Activated CD8-positive, alpha-beta memory T cell treated with anti-CD3 and anti-CD28 coated beads for 1 hour (primary cell): ENCODE measurements at places on chromosomes 1 and 21.

DNA sequence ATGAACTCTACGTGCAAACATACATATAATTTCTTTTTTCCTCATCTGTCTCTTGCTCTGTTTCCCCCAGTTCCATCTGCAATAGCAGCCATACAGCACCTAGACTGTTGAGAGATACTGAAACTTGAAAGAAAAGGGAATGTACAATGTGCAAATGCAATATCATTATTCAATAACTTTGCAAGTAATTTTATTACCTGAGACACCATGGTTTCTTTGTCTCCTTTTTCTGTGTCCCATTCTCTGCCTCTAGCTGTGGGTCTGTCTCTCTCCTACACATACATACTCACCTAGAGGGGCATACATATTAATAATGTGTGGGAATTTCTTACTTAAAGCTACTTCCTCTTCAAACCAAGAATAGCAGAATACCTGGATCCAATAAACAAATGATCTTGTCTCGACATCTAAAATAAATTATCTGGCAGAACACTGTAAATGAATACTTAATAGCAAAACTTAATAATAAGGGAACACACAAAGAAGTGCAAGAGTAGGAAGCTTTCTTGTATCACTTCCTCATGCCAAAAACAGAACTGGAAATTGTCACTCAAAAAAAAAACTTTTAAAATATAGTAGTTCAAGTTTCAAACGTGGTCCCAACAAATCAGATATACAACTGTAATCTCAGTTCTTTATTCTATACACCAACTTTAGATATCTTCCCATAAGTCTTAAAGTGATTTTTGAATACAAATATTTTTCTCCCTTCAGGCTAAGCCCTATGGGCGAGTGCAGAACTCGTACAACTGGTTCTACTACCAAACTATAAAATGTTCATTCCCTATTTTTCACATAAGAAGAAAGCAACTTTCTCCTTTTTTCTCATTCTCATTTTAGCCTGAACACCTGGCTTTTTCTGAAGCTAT lies 194.6 kb downstream of the NRIP1 start:
- no peak for DNase-seq

- DNase-seq = no peak
These were observed 8.8 kb downstream of the ATP5IF1 start for GRCh38 chr1:28244549-28245251.

GRCh38 chr1:25770541-25771220 lies 29.3 kb upstream of the SELENON start:
- DNase-seq = no peak

DNA sequence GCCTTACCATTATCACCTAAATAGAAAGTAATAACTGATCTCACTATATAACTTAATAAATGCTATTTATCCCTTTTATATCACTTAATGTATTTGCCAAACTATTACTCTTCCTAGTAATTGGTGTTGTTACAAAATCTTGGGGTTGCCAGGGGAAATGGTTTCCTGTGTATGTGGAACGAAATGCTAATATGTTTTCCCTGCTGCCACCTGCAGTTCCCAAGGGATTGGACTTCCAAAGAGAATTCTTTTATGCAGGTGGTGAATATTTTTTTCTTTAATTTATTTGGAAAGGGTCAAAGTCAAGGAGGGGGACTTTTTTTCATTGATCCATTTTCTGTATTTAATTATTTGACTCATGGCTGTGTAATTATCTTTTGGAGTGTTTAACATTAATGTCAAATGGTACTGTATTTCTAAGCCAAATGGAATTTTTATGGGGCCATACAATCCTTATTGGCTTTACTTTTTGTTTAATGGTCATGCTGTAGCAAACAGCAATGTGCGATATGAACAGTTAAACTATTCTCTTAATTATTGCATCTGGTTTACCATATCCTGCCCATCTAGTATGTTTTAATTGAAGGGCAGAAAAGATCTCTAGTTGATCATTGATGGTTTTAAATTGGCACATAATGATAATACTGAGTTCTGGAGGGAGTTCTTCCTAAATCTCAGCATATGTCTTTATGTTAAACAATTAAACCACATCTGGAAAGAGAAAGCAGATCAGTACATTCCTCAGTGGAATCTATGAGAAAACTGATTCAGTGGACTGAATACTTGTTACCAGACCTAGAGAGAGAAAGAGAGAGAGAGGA lies 486.3 kb downstream of the TTLL7 start:
- no peak for DNase-seq

- DNase-seq = no peak
These were observed 71.4 kb downstream of the CD247 start for GRCh38 chr1:167446966-167447365.

- DNase-seq = no peak
These were observed 1.7 kb upstream of the RIPK4 start for GRCh38 chr21:41768437-41769042.

- no peak for DNase-seq
These were observed 86.1 kb upstream of the SLC2A1 start for GRCh38 chr1:43044572-43045361.

- peak; percentile 22 for DNase-seq
These were observed 1.7 kb upstream of the TNFRSF9 start for GRCh38 chr1:7942214-7942921.

GRCh38 chr1:179251675-179252074 lies 22.2 kb upstream of the ABL2 start:
- DNase-seq = no peak

DNA sequence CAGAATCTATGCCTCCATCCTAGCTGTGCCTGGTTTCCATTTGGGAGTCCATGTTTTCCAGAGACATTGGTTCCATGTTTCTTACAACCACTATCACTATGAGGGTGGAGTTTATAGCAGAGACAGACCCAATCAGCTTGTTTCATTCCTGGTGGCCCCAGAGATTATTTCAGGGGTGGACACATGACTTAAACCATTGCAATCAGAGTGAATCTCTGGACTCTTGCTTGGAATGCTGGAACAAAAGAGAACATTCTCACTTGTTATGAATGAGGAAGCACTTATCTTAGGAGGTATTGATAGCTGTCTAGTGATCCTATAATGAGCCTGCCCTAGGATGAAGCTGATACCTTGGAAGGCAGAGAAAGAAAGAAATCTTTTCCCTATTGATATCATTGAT lies 250.3 kb downstream of the ATG4C start:
- DNase-seq = no peak

DNA sequence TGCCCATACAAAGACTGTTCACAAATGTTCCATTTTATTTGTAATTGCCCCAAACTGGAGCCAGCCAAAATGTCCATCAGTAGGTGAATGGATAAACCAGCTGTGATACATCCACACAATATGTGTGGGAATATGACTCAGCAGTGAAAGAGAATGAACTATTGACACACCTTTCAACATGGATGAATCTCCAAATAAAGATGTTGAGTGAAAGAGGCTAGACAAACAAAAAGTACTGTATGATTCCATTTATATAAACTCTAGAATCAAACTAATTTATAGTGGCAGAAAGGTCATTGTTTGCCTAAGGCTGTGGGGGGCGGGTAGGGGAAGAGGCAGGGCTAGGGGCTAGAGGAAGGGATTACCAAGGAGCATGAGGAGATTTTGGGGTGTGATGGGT lies 4.5 kb downstream of the DHCR24 start:
- no peak for DNase-seq

- DNase-seq = no peak
These were observed 284.0 kb downstream of the DUSP10 start for GRCh38 chr1:221457685-221458446.

DNA sequence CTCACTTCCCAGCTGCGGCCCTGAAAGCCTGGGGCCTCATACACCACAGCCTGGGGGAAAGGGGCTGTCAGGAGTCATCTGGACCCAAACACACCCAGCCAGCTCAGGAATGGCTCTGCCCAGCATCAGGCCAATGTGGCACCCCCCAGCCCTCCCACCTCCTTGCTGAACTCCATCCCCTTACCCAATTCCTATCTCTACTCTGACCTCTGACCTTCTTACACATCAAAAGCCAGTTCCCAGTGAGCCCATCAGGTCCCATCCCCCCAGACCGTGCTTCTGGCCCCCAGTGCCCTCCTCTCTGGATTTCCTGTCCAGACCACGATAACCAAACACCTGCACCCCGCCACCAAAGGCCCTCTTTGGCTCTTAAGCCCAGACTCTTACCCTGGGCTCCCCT lies 16.3 kb downstream of the CRYBG2 start:
- no peak for DNase-seq

DNA sequence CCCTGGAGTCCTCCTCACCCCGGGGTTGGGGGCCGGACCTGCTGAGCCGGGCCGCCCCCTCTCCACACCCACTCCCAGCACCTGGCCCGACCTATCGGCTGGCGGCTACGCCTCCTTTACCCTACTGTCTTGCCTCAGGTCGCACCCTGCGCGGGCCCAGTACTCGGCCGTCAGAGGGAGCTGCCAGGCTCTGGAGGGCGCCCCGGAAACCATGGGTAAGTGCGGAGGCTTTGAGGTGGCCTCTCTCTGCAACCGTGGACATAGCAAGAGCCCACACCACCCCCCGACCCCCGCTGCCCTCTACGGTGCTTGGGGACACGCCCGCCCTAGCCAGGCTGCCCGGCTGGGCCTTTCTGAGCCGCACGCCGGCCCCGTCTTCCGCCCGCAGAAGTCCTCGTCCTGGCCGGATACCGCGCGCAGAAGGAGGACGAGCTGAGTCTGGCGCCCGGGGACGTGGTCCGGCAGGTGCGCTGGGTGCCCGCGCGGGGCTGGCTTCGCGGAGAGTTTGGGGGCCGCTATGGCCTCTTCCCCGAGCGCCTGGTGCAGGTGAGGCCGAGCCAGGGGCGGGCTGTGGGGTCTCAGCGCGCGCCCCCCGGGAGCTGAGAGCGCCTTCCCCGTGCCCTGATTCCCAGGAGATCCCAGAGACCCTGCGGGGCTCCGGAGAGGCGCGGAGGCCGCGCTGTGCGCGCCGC lies at the start of gene SH3D21:
TSS of gene SH3D21 (plus strand) at position 159 of the 692 bp plus-strand sequence. CDS start at position 212, 53 bp downstream.
- DNase-seq = peak; percentile 38

- DNase-seq = no peak
These were observed 89.6 kb downstream of the DISP1 start for GRCh38 chr1:222904451-222904850.

DNA sequence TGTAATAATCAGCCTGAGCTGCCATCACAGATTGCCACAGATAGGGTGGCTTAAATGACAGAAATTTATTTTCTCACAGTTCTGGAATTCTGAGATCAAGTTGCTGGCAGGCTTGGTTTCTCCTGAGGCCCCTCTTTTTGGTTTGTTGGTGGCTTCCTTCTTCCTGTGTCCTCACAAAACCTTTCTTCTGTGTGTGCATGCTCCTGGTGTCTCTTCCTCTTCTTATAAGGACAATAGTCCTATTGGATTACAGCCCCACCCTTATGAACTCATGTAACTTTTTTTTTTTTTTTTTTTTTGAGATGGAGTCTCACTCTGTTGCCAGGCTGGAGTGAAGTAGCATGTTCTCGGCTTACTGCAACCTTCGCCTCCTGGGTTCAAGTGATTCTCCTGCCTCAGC lies 41.0 kb upstream of the F3 start:
- no peak for DNase-seq

- no peak for DNase-seq
These were observed 59.2 kb downstream of the LHX9 start for GRCh38 chr1:197976368-197976767.

DNA sequence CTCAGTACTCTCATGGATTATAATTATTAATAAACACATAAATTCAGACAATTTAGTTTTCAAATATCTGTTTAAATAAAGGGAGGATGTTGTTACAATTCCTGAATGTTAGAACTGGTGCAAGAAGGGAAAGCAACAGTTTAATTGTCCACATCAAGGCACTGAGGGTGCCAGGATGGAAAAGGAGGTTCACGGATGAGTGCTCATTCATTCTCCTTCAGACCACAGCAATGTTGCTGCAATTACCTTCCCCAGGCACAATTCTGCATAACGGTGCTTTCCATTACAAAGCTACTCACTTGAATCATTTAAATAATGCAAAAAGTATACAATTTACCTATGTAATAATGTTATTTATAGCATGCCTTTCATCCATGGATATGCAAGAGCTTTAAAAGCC lies 52.3 kb upstream of the COG2 start:
- DNase-seq = no peak

- no peak for DNase-seq
These were observed 1.4 kb upstream of the TNFRSF14 start for GRCh38 chr1:2554621-2555387.
